ENCODE measurements at places on chromosomes 5 and 9.

DNA sequence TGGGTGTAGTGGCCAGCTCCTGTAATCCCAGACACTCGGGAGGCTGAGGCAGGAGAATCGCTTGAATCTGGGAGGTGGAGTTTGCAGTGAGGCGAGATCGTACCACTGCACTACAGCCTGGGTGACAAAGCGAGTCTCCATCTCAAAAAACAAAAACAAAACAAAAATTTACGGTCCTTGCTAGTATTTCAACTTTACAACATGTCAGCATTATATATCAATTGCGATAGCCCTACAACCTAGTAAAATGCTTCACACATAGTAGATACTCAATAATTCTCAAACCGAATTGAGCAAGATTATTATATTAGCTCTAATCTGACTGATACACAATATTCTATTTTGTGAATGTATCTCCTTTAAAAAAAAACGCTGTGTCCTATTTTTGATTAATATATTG, 1411.0 kb upstream of the WWC1 start:
- DNase-seq: no peak

GRCh38 chr9:23412046-23412445, 414.0 kb downstream of the ELAVL2 start:
- DNase-seq: no peak

- DNase-seq: peak; percentile 35
Measured at GRCh38 chr5:82347201-82347865, 69.2 kb upstream of the RPS23 start.

DNA sequence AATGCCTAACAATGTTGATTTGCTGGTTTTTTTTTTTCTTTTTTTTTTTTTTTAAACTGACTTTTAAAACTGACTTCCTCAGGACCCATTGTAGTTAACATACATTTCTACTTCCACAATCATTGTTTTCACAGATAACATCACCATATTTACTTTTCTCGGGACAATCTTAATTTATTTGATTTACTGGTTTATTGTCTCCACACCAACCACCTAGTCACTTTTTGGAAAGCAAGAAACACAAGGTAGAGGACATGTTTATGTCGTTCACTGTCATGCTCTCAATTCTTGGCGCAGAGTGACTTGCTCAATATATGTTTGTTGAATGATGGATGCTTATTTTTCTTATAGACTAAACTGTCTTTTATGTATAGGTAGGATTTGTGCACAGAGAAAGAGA, 2280.7 kb downstream of the MAT2B start:
- no peak for DNase-seq

DNA sequence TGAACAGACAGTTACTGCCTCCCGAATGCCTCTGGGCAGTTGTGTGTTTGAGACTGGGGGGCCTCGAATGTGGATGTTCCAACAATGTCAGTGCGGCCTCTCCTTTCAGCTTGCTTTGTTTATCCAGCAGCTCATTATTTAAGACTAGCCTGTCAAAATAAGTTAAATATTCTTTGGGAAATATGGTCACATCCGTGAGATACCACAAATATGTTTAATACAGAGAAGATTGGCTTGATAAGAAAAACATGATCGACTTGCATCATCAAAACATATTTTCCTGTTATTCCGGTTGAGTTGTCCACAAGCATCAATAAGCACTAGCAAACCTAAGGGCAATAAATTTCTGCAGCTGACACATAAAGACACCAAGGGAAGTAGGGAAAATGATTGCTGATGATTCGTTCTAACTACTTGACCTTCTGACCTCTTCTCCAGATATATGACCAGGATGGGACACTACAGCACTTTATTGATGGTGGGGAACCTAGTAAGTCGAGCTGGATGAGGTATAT, 66.5 kb downstream of the PRDM6 start:
- DNase-seq: no peak

- no peak for DNase-seq
Measured at GRCh38 chr9:29282121-29282520, 1708.8 kb upstream of the C9orf72 start.

GRCh38 chr9:91428927-91429351, 5.3 kb upstream of the NFIL3 start:
- no peak for DNase-seq

GRCh38 chr9:34282096-34282495, 47.0 kb downstream of the KIF24 start:
- no peak for DNase-seq

DNA sequence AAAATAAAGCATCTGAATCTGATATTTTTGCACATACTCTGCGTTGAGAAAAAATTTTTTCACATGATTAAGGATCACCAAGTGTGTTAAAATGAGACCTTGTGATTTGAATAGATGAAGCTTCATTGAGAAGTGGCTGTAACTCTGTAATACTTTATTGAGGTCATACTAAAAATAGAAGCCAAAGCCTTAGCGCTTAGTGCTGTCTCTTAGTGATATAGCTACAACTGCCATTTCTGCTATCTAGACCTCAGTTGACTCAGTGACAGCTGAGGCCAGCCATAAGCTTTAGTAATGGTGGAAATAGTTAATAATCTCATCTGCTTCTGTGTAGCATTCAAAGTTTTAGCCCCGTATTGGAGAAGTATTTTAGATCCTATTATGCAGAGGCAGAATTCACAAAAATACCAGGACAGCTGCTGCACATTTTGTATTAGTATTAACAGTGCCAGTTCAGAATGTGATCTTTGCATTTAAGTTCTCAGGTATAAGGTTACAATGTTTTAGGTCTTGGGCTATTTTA, 107.4 kb upstream of the SGCD start:
- no peak for DNase-seq

All from neural crest cell (in vitro differentiated cells).